ENCODE measurements at places on chromosomes 4 and X.

DNA sequence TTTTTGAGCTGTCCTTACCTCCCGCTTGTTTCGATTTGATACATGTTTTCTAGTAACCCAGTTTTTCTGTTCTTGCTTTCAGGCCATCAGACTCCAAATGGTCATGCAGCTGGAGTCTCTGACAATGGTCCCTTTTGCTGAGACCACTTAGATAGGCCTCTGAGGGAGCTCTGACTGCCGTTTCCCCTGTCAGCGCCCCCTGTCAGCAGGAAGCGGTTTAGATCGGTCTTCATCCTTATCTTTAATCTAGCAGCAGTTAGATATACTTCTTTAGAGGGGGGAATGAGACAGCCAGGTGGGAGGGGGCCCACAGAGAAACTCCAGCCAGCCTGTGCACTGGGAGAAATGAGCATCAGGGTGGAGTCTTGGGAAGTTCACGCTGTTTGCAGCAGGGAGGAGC is 457.9 kb downstream of the GPAT3 start:
- no peak for DNase-seq

DNA sequence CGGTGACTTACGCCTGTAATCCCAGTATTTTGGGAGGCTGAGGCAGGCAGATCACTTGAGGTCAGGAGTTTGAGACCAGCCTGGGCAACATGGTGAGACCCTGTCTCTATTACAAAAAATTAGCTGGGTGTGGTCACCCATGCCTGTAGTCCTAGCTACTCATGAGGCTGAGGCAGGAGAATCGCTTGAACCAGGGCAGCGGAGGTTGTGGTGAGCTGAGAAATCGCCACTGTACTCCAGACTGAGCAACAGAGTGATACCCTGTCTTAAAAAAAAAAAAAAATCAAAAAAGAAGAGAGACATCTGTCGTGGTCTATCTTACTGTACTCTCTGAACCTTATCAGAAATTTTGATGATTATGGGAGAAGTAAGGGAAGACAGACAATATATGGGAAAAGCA is 144.3 kb downstream of the CAMK2D start:
- no peak for DNase-seq

DNA sequence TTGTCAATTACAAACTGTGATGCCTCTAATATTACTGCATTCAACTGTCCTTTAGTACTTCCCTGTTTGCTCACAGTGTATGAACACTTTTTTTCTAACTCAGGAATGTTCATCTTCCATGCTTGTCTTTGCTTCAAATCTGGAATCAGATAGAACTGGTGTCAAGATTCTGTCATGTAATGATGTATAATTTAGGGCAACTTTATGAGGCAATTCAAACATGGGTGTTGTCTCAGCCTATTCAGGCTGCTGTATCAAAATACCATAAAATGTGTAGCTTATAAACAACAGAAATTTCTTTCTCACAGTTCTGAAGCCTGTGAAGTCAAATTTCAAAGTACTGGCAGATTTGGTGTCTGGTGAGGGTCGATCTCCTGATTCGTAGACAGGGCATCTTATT is 1012.9 kb downstream of the RAB28 start:
- no peak for DNase-seq

DNA sequence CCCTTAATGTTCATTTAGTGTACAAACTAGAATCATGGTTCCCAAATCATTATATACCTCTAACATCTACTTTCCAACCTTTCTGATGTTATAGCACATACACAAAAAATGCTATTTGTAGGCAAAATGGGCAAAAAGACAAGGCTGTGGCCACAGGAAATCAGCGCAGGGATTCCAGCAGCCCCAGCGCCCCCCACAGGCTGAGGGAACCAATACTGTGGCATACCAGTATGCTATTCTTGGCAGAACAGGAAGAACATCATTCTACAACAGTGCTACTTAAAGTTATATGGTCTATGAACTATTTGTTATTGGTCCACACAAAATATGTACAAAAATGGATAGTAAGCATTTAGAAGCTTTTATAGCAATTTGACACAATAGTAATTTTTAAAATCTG is 25.3 kb downstream of the STEEP1 start:
- DNase-seq = no peak

DNA sequence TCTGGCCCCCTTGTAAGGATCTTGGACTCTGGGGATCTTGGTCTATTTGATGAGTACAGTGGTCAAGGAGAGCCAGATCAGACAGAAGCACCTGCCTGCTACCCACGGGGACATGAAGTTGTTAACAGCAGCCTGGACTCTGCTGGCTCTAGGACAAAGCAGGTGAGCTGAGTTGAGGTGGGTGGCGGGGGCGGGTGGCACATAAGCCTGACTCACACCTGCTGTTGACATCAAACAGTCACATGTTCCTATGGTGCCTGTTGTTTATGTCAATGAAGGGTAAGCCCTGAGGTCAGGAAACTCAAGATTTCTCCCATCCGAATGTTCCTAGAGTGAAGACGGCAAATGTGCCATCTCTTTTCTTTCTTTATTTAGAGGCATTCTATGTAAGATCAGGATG is 50.1 kb upstream of the CLNK start:
- DNase-seq = no peak

- no peak for DNase-seq
These were observed 24.5 kb upstream of the MSN start for GRCh38 chrX:65642914-65643491.

GRCh38 chrX:152936306-152936705 is 38.4 kb downstream of the ZNF185 start:
- DNase-seq = no peak

- no peak for DNase-seq
These were observed 4.7 kb downstream of the HAND2 start for GRCh38 chr4:173525118-173526011.

- no peak for DNase-seq
These were observed 643.7 kb downstream of the BCOR start for GRCh38 chrX:39453889-39454621.

DNA sequence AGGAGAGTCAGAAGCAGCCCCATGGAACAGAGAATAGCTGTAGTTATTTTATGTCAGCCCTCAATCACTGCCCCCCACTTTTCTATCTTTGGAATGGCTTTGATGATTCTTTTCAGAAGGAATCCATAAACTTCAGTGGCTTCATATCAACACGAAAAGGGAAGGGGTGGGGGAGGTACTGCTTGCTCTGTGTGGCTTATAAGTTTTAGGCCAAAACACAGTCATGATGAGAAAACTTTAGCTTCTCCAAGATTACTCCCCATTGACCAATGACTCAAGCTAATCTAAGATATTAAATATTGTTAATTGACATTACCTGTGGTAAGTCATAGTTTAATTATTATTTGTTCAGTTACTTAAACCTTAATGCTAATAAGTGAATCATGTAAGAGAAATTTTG is 669.6 kb upstream of the FAM241A start:
- DNase-seq = no peak

DNA sequence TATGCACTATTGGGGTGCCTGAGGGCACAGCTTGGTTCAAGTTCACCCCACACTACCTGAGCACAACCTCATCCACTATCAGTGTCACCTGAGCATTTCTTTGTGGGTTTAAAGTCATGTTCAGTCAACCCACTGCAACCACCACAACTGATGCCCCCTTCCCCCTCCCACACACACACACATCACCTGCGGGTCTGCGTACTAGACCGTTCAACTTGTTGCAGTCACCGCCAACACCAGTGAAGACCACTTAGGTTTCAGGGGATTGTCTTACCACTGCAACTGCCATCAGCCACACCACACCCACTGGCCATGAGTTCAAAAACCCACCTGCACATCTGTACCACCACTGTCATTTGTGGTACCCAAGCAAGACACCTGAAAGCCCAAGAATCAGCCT is 355.0 kb downstream of the SH3BGRL start:
- no peak for DNase-seq

DNA sequence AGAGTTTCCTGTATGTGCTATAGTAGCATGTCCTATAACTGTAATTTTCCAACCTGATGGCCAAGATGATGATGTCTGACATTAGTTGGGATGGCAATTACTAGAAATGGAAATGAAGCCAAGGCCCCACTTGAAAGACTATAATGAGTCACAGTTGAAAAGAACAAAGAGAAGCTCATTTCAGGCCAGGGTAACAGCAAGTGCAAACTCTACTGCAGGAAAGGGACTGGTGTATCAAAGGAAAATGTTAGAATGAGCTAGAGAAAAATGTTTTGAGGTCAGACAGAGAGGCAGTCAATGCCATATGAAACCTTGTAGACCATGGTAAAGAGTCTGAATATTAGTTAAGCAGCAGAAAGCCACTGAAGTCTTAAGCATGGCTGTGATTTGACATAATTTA is 146.2 kb upstream of the SH3RF1 start:
- no peak for DNase-seq

DNA sequence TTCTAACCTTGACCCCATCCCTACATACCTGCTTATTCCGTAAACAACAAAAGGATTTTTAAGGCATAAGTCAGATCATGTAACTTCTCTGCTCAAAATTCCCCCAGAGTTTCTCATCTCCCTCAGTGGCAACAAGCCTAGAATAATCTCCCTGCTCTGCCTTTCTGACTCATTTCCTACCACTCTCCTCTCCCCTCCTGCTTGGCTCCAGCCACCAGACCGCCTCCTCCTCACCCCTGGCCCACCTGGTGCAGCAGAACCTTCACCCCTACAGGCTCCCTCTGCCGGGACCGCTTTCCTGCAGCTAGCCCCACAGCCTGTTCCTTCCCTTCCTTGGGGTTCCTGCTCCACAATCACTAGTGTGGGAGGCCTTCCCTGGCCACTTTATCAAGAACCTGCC is 32.1 kb downstream of the TSPAN5 start:
- DNase-seq = peak; percentile 53

- DNase-seq = no peak
These were observed 151.0 kb downstream of the CAMK2D start for GRCh38 chr4:113610537-113610936.

GRCh38 chr4:186227744-186228513 is 622 bp downstream of the KLKB1 start:
- DNase-seq = no peak

GRCh38 chrX:2690856-2691542 is at the start of gene CD99:
Gene CD99, plus strand, starts transcription at chrX:2691295. Its CDS starts 66 bp downstream, at chrX:2691361.
- no peak for DNase-seq

DNA sequence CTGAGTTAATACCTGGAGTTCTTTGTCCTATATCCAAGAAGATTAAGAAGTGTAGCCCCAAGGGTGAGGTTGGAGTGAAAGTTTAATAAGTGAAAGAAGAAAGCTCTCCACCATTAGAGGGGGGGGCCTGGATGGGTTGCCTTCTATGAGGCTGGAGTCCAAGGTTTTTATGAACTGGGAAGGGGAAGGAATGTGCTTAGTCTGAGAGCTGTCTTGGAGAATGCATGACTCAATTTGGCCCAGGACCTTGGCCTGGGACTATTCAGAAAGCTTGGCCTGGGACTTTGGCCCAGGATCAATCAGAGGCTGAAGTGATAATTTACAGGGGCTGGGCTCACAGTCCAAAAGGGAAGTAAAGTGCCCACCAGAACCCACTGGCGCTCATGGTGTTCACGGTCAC is 1049.0 kb upstream of the GRIA3 start:
- no peak for DNase-seq

- no peak for DNase-seq
These were observed 240.9 kb downstream of the AR start for GRCh38 chrX:67784712-67785111.

DNA sequence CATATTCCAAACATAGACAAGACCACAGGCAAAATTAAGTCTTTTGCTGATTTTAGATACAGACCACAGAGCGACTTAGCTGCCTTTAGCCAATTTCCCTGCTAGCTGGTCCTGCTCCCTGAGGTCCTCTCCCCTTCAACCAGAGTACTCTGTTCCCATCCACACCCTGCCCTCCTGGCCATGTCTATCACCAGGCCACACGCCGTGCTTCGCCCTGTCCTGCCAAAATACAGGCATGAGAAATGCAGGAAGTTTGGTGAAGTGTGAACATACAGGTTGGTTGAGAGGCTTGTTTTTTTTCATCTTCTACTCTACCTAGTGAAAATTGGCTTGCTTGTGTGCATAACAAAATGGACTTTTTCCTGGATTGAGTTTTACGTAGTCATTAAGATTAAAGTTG is 226.2 kb upstream of the TENM3 start:
- DNase-seq = no peak

- DNase-seq = no peak
These were observed 3.3 kb upstream of the RHOH start for GRCh38 chr4:40193578-40193977.

DNA sequence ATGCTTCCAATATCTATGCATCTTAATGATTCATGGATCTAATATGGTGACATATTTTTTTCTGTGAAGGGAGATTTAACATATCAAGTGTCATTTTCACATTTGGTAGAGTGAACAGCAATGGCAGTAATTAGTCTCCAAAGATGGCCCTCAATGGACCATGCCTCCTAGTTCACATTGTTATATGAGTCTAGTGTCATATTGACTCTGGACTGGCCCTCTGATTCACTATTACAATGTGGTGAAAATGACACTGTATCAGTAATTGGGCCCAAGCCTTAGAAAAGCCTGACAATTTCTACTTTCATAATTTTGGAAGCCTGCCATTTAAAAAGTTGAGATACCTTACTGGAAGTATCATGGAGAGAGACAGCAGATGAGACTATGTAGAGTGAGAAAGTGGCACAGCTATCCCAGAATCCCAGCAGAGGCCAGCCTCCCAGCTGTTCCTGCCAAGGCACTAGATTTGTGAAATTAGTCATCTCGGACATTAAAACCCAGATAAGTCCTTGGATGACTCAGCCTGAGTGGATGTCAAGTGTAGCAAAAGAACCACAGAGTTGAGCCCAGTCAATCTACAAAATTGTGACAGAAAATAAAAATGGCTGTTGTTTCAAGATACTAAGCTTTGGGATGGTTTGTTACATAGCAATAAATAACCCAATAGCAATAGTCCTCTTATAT is 68.4 kb downstream of the ARHGEF38 start:
- DNase-seq = no peak

DNA sequence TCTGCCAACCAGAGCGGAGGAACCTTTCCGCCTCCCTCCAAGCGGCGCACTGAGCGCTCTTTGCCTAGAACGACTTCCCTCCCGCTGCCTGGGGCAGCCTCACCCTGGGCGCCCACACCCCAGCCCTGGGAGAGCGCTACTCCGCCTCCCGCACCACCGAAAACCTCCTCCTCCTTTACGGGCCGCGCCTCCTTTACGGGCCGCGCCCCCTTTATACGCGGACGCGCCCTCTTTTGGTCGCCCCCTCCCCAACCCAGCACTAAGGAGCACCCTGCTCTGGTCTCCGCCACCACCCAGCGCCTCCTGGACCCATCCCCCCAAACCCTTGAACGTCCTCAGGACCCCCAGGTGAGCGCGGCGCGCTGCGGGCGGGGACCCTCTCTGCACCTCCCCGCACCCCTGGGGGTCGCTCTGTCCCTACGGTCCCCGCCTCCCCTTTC is 586 bp upstream of the NSG1 start:
- DNase-seq = no peak

GRCh38 chrX:70446380-70447350 is 2.0 kb downstream of the DLG3 start:
- DNase-seq = no peak

GRCh38 chr4:26218677-26219605 is 101.9 kb upstream of the RBPJ start:
- DNase-seq = peak; percentile 44

- no peak for DNase-seq
These were observed 8.8 kb downstream of the HPGDS start for GRCh38 chr4:94333866-94334265.

- DNase-seq = no peak
These were observed 36.9 kb upstream of the GDPD2 start for GRCh38 chrX:70386235-70386634.

- DNase-seq = no peak
These were observed 107.1 kb downstream of the IDS start for GRCh38 chrX:149398027-149398426.

All from Kasumi-1 (cell line).